ENCODE measurements at places on chromosomes 2 and 18.

DNA sequence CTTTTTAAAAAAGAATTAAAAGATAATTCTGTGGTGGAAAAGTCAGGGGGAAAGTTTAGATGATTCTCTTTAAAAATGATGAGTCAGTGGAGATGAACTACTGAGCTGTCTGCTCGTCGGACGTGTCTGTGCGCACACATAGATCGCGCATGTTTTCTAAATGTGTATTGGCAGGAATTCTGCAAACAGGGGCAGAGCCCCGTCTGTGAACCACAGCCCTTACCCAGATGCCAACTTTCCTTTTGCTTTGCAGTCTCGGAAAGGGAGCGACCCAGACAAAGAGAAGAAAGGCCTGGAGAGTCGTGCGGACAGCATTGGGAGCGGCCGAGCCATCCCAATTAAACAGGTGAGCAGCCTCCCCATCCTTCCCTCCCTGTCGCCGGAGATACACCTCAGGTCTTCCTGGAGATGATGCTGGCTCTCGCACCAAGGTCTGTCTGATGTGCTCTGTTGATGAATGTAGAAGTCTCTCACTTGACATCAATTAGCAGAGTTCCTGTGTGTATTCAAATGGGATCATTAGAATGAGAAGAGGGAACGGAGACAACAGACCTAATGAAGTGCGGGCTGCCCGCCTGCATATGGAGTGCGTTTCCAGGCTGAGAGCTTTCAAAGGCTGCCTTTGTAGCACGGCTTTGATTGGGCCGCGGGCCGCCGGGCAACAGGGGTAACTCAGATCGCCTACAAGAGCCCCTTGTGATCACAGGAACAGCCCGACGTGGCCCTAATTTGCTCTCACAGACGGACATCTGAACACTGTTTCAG is 313.3 kb downstream of the AGAP1 start:
- no peak overlapping the region for H3K4me3 ChIP-seq
- H3K27ac ChIP-seq = no peak overlapping the region
- H3K4me1 ChIP-seq = no peaks in the 10 kb centered on the region
- no peak for DNase-seq
- H3K36me3 ChIP-seq = no peaks in the 10 kb centered on the region

DNA sequence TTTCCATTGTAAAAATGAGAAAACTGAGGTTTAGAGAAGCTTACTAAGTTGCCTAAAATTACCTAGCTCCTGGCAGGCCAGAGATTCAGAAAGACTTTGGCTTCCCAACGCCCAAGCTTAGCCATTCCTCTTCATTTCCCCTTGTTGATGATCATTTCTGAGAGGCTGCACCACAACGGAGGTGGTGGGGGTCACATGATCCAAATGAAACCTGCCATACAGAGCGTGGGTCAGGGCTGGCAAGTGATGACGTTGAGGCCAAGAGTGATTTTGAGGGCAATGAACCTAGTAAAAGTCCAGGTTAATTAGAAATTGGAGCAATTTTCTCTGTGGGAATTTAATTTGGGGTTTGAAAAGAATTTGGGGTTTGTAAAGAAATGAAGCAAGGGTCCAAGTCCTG is 109.9 kb downstream of the TMEM182 start:
- H3K4me1 ChIP-seq = no peaks in the 10 kb centered on the region
- no peak overlapping the region for H3K4me3 ChIP-seq
- no peak overlapping the region for H3K27ac ChIP-seq

DNA sequence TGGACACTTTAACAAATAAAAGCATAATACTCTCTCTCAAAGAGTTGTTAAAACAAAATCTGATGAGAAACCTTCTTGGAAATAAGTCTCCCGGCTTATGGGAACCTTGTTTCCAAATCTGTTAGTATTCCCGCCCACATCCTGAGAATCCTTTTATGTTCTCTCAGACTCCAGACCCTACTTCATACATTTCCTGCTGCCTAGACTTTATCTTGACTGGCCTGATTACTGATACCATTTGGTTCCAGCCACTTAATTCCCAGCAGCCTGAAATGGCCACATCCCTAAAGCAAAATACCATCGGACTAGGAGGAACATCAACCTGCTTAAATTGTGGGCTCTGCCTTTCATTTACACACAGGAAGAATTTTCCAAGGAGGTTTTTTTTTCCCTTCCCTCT is 79.1 kb upstream of the CYP1B1 start:
- no peaks in the 10 kb centered on the region for H3K4me1 ChIP-seq
- H3K4me3 ChIP-seq = no peak overlapping the region

GRCh38 chr2:173972636-173973035 is 7.5 kb upstream of the SP3 start:
- no peaks in the 10 kb centered on the region for H3K27me3 ChIP-seq
- peaks cover 5% of the 10 kb centered on the region for H3K4me1 ChIP-seq
- no peaks in the 10 kb centered on the region for H3K36me3 ChIP-seq
- H3K4me3 ChIP-seq = no peak overlapping the region
- no peak overlapping the region for H3K27ac ChIP-seq

- H3K27me3 ChIP-seq = peaks cover 4% of the 10 kb centered on the region
- no peaks in the 10 kb centered on the region for H3K36me3 ChIP-seq
- H3K4me1 ChIP-seq = peaks cover 4% of the 10 kb centered on the region
- no peak overlapping the region for H3K27ac ChIP-seq
Measured at GRCh38 chr2:67846370-67847070, 216.3 kb downstream of the C1D start.

DNA sequence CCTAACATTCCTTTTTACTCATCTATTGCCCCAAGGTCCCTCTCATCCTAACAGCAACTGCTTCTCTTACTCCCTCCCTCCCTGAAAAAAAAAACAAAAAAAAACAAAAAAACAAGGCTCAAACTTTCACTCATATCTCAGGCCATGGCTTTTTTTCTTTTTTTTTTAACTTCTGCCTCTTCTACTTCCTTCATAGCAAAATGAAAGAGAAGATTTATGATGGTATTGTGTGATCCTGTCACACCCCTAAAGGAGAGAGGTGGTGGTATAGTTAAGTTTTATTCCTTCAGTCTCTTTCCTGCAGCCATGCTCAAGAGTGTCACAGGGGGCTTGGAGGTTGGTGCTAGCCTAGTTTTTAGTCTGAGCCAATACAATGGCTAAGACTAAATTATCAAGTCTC is 21.5 kb upstream of the EPC2 start:
- H3K36me3 ChIP-seq = no peaks in the 10 kb centered on the region
- no peak overlapping the region for H3K27ac ChIP-seq
- no peak for DNase-seq
- H3K4me3 ChIP-seq = no peak overlapping the region
- H3K4me1 ChIP-seq = no peaks in the 10 kb centered on the region

GRCh38 chr2:64391940-64392339 is 62.0 kb upstream of the LGALSL start:
- no peaks in the 10 kb centered on the region for H3K27me3 ChIP-seq
- H3K4me1 ChIP-seq = no peaks in the 10 kb centered on the region
- H3K4me3 ChIP-seq = no peak overlapping the region
- no peak overlapping the region for H3K27ac ChIP-seq
- no peak for DNase-seq

- H3K36me3 ChIP-seq = no peaks in the 10 kb centered on the region
- no peak for DNase-seq
- H3K27ac ChIP-seq = no peak overlapping the region
Measured at GRCh38 chr18:47591429-47591828, 339.0 kb downstream of the SMAD2 start.

- peaks cover 9% of the 10 kb centered on the region for H3K4me1 ChIP-seq
- no peak overlapping the region for H3K4me3 ChIP-seq
- peak overlapping the region; percentile 9 for H3K27ac ChIP-seq
- peaks cover 3% of the 10 kb centered on the region for H3K36me3 ChIP-seq
- peaks cover 6% of the 10 kb centered on the region for H3K27me3 ChIP-seq
Measured at GRCh38 chr2:238166391-238167343, 7.9 kb downstream of the ERFE start.

- H3K27me3 ChIP-seq = no peaks in the 10 kb centered on the region
- H3K4me3 ChIP-seq = no peak overlapping the region
- H3K27ac ChIP-seq = no peak overlapping the region
- no peak for DNase-seq
- H3K36me3 ChIP-seq = no peaks in the 10 kb centered on the region
Measured at GRCh38 chr18:69898241-69898861, 49.3 kb downstream of the CD226 start.

- peaks cover 3% of the 10 kb centered on the region for H3K36me3 ChIP-seq
- DNase-seq = no peak
- no peak overlapping the region for H3K4me3 ChIP-seq
- no peaks in the 10 kb centered on the region for H3K4me1 ChIP-seq
Measured at GRCh38 chr2:69482471-69482870, 45.2 kb upstream of the NFU1 start.

DNA sequence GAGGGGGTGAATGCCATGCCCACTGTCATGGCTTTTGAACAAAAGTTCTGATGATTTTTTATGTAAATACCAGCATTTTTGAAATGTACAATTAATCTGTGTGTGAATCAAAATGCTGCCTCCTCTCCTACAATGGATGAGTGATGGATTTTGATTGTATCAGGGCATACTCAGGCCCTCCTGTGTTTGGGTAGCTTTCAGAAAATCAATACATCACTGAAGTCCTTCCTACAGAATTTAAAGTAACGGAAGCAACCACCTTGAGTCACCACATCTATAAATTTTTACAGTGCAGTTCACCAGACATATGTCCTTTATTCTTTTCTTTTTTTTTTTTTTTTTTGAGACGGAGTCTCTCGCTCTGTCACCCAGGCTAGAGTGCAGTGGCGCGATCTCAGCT is 867.3 kb downstream of the EPHA4 start:
- H3K27me3 ChIP-seq = no peaks in the 10 kb centered on the region
- H3K4me3 ChIP-seq = no peak overlapping the region
- no peak overlapping the region for H3K27ac ChIP-seq
- no peaks in the 10 kb centered on the region for H3K4me1 ChIP-seq
- no peak for DNase-seq

GRCh38 chr18:3037423-3037915 is 24.5 kb upstream of the LPIN2 start:
- H3K27ac ChIP-seq = no peak overlapping the region
- no peak for DNase-seq

DNA sequence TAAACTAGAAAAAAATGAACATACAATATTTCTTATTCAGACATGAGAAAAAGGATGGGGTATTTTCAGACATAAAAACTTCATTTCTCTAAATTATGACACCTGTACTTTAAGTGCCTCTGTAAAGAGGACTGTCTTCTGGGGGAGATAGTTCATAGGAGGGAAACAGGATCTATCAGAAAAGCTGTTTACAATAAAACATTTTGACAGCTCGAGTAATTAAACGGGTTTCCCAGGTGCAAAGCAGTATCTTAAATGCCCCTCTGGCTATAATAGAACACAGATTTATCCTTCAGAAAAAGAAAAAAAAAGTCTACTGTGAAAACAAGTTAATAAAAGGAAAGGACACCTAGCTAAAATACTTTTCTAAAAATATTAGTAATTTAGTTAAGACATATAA is 311.4 kb upstream of the UBE2E3 start:
- no peaks in the 10 kb centered on the region for H3K36me3 ChIP-seq
- DNase-seq = no peak
- H3K4me1 ChIP-seq = no peaks in the 10 kb centered on the region
- H3K27ac ChIP-seq = no peak overlapping the region
- H3K4me3 ChIP-seq = no peak overlapping the region
- no peaks in the 10 kb centered on the region for H3K27me3 ChIP-seq

GRCh38 chr18:76264198-76264875 is 230.7 kb downstream of the ZNF516 start:
- H3K27me3 ChIP-seq = peaks cover 34% of the 10 kb centered on the region
- no peaks in the 10 kb centered on the region for H3K36me3 ChIP-seq
- no peak overlapping the region for H3K27ac ChIP-seq
- no peaks in the 10 kb centered on the region for H3K4me1 ChIP-seq
- DNase-seq = no peak

- H3K4me3 ChIP-seq = no peak overlapping the region
- DNase-seq = no peak
- no peak overlapping the region for H3K27ac ChIP-seq
- no peaks in the 10 kb centered on the region for H3K27me3 ChIP-seq
- H3K36me3 ChIP-seq = no peaks in the 10 kb centered on the region
Measured at GRCh38 chr2:167785606-167786216, 461.7 kb downstream of the STK39 start.

DNA sequence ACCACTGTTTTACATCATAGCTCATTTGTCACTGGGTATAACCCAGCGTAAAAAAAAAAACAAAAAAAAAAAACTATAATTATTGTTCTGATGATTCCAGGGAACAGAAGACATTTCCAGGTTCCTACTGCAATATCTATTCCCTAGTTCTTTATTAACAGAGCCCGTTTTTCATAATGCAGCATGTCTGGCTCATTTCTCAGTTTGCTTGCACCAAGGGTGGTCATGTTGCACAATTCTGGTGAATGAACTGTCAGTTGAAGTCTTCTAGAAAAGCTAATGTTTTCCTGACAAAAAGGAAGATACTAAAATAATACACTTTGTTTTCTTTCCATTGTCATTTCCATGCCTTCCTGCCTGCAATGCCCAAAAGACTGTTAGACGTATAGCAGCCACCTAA is 180.1 kb downstream of the RDH14 start:
- H3K4me1 ChIP-seq = no peaks in the 10 kb centered on the region
- H3K27ac ChIP-seq = no peak overlapping the region
- no peak overlapping the region for H3K4me3 ChIP-seq
- no peak for DNase-seq
- no peaks in the 10 kb centered on the region for H3K36me3 ChIP-seq
- H3K27me3 ChIP-seq = no peaks in the 10 kb centered on the region

GRCh38 chr2:71756280-71756906 is 303.0 kb downstream of the DYSF start:
- DNase-seq = no peak
- no peaks in the 10 kb centered on the region for H3K36me3 ChIP-seq
- H3K4me1 ChIP-seq = no peaks in the 10 kb centered on the region
- no peaks in the 10 kb centered on the region for H3K27me3 ChIP-seq
- H3K27ac ChIP-seq = no peak overlapping the region

GRCh38 chr2:46825939-46826568 is 89.6 kb downstream of the MCFD2 start:
- no peaks in the 10 kb centered on the region for H3K36me3 ChIP-seq
- H3K27me3 ChIP-seq = no peaks in the 10 kb centered on the region
- no peak overlapping the region for H3K27ac ChIP-seq
- no peak for DNase-seq
- H3K4me3 ChIP-seq = no peak overlapping the region

GRCh38 chr2:159557437-159558034 is 58.8 kb downstream of the BAZ2B start:
- no peak for DNase-seq
- H3K4me3 ChIP-seq = no peak overlapping the region
- no peaks in the 10 kb centered on the region for H3K36me3 ChIP-seq
- H3K27me3 ChIP-seq = no peaks in the 10 kb centered on the region
- no peaks in the 10 kb centered on the region for H3K4me1 ChIP-seq

- H3K4me1 ChIP-seq = no peaks in the 10 kb centered on the region
- H3K36me3 ChIP-seq = no peaks in the 10 kb centered on the region
- DNase-seq = no peak
- no peak overlapping the region for H3K4me3 ChIP-seq
- H3K27me3 ChIP-seq = no peaks in the 10 kb centered on the region
- no peak overlapping the region for H3K27ac ChIP-seq
Measured at GRCh38 chr18:4638680-4639079, 183.6 kb upstream of the DLGAP1 start.
